Epithelial cell of prostate (primary cell): ENCODE measurements at places on chromosomes 11 and 22.

DNA sequence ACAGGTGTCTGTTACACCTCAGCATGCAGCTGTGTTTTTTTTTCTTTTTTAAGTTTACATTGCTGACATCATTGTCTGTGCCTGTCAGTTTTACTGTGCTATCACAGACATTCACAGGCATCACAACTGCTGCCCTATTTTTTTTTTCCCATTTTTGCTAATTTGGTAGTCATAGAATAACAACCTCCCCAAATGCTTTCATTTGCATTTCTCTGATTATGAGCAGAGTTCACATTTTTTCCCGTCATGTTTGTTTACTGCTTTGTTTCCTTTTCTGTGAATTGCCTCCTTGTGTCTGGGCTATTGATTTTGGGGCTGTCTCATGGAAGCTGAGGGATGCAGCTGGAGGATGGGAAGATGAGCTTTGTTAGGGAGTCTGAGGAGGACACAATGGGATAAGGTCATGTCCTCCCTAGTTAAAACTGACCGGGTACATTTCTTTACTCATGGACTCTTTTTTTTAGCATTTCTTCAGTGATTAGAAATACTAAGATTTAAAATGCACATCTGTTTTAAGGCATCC lies 155.1 kb downstream of the LDLRAD3 start:
- no peak for DNase-seq

DNA sequence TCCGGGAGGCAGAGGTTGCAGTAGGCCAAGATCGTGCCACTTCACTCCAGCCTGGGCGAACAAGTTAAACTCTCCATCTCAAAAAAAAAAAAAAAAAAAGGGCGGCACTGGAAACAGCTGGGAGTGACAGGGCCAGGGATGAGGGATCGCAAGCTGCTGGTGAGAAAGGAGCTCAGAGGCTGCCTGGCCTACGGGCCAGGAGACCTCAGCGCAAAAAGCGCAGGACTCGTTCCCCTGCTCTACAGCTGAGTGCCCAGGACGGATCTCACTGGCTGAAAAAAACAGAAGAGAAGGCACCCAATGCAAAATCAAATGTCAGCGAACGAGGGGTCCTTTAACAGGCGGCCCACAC lies 650 bp upstream of the NUP50 start:
- no peak for DNase-seq

DNA sequence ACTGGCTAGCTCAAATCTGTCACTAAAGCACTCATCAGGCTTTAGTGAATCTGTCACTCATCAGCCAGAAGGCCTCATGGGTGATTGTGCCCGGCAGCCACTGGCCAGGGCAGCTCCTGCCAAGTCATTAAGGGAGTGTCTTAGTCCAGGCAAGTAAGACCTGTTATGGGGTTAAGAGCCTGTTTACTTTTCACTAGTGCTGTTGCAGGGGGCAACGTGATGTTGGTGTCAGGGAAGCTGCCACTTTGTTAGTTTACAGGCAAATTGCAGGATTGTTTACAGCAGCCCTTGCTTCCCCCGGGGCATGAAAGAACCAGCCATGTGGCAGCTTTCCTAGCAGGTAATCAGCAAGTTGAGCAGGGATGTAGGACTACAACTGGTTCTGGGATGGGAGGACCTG lies 155.6 kb upstream of the NCAM1 start:
- no peak for DNase-seq

- no peak for DNase-seq
Measured at GRCh38 chr11:74680035-74680671, 51.1 kb downstream of the CHRDL2 start.

DNA sequence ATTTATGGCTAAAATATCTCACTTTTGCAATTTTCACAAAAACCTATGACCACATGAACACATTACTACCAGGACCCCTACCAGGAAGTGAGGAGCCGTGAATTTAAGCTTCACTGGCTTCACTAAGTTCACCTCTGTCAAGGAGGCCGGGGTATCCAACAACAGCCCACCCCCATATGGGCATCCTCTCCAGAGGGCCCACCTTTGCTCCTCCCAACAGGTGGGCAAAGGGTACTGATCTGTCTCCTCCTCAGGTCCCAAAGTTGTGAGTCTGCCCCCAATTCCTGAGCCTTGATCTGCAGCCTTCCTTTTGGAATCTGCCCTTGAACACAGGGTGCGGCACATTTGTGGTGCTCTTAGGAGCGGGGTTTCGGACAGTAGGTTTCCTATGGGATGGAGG lies 66.9 kb downstream of the OTOG start:
- no peak for DNase-seq

DNA sequence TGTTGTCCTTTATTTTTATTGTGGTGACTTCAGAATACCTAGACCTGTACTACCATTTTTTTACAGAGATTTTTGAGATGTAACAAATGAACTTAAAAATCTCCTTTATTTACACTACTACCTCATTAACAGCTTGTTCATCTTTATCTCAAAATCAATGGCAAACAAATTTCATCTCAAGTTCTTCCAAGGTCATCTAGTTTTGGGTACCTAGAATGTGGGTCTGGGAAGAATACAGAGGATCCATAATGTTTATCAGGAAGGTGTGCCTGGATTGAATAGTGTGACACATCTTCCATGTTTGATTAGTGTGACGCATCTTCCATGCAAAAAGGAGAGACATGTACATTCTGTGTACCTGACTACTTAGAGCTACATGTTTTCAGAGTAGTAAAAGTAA lies 63.3 kb upstream of the CCDC179 start:
- DNase-seq: no peak

GRCh38 chr11:133476570-133477250 lies 55.6 kb downstream of the OPCML start:
- no peak for DNase-seq

DNA sequence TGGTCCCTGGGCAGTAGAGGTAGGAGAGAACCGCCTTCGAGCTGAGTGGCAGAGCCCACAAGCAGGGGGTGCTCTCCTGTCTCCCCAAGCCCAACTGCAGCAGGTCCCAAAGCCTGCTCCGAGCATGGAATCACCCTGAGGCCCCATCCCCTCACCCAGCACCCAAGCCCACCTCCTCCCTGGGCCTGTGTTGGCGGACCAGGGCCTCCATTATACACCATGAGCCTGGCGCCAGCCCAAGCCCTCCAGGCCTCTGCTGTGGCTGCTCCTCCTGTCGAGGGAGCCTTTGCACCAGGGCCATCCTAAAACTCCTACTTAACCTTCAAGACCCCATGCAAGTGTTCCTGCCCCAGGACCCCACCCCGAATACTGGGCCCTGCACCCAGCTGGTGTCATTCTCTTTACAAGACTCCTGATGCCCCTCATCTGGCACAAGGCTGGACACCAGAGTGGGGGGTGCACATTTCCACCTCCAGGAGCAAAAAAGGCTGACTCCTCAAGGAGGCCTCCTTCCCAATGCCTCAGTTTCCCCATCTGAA lies 16.6 kb downstream of the GP1BB start:
- DNase-seq: no peak

DNA sequence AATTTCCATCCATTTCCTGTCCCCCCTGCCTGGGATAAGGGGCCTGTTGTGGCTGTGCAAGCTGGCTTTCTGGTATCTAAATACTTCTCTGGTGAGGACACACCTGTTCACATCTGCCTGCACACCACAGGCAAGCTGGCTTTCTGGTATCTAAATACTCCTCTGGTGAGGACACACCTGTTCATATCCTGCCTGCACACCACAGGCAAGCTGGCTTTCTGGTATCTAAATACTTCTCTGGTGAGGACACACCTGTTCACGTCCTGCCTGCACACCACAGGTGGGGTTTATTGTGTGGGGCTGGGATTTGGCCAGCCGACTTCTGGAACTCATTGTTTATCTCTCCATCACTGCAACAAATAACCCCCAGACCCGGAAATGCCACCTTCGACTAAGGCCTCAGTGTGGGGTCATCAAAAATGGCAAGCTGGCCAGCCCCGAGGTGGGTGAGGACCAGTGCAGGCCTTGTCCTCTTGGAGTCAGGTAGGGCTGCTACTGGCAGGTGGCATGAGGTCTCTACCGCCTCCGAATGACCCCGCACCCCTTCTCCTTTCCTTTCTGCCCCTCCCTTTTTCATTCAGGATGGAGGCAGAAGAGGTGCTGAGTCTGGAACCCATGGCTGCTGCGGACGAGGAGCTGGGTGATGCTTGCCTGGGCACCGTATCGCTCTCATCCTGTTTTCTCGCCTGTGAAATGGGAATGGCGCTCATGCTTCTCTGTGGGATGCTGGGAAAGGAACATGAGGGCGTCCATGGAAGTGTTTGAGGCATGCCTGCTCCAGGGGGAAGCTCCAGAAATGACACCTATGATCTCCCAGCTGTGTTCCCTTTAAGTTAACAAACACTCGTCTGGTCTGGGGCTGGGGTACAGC lies 43.5 kb upstream of the MYEOV start:
- DNase-seq: no peak

GRCh38 chr11:133443206-133443747 lies 89.0 kb downstream of the OPCML start:
- DNase-seq: no peak

GRCh38 chr11:128988242-128988970 lies 45.7 kb upstream of the TP53AIP1 start:
- DNase-seq: no peak

DNA sequence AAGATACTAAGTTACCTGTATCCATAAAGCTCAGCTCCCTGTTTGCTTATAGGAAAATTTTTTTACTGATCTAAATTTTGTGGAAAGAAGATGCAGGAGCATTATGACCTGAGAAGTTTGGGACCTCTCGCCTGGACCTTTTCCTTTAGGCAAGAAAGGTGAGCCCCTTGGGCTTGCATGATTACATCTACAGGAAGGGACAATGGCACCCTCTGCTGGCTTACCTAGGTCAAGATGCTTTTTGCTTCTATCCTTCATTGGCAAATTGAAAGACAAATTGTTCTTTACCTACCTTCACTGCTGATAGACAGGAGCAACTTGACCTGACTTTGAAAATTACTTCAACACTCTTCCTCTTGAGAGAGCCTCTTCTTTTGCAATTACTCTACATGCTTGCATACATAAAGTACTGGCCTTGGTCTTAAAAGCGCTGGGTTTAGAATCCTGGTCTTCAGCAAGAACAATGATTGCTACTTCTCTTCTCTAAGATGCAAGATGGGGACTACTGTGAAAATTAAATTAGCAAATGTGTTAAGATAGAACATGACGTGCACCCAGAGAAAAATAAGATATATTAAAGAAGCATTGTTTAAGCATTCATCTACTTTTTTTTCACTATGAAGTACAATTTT lies 147.2 kb downstream of the TRPC6 start:
- DNase-seq: no peak

DNA sequence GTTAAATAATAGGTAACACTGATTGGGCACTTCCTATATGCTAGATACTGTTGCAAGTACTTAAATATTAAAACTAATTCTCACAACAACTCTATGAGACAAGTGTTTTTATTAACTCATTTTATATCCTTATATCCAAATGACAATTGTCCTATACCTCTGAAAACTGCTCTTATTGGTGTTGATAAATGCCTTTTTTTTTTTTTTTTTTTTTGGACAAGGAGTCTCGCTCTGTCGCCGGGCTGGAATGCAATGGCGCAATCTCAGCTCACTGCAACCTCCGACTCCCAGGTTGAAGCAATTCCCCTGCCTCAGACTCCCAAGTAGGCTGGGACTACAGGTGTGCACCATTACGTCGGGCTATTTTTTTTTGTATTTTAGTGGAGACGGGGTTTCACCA lies 41.6 kb downstream of the MRTFA start:
- DNase-seq: no peak

DNA sequence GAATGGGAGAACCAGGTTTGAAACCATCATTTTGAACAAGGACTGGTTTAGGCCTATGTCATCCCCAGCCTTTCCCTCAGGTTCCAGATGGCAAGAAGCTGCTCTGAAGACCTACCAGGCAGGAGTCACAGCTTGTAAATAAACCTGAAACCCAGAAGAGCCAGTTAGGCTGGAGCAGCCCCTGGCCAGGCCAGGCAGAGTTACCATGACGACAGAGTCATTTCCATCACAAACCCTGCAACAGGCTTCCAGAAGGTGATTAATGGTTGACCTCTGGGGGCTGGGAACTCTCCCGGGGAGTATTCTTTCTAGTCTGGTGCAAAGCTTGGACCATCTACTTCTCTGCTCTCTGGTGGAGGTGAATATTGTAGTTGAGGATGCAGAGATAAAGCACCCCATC lies 164.1 kb upstream of the NCAM1 start:
- no peak for DNase-seq

DNA sequence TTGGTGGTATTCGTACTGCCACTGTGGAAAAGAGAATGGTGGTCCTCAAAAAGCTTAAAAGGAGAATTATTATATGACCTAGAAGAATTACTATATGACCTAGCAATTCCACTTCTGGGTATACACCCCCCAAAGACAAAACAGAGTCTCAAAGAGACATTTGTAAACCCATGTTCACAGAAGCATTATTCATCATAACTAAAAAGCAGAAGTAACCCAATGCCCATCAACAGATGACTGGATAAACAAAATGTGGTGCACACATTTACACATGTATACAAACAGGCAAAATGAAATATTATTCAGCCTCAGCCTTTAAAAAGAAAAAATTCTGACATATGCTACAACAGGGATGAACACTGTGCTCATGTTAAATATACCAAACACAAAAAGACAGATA lies 89.4 kb downstream of the ARHGAP32 start:
- no peak for DNase-seq

DNA sequence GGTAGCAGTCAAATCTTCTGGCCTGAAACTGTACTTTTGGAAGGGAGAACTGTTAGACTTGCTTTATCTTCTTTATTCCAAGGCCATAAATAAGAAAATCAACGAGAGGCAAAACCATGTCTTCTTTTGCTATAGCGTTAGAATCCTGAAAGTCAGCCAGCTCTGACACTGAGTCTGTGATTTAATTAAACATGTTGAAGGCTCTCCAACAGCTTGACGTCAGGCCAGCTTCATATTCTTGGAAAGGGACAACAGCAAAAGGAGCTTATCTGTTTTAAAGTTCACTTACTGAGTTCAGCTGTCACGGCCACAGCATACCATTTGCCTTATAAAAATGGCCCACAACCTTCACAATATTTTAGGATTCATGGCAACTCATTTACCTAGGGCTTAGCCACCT lies 131.0 kb upstream of the LDLRAD3 start:
- DNase-seq: no peak

DNA sequence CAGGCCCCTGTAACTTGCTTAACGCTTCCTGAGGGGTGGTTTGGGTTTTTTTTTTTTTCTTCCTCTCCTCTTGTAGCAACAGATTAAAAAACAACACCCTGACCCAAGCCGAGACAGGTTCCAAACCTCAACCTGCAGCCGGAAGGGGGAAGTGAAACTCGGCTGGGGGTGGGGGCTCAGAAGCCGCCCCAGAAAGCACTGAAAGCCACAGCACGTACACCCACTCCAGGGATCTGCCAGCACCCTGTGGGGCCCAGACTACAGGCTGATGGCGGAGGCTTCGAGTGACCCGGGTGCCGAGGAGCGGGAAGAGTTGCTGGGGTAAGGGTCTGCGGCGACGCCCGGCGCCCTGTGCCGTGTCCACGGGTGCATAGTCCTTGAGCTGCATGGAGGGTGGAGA lies at the start of gene LSP1:
Gene LSP1, plus strand, starts transcription at position 208 of the 400 bp plus-strand sequence. Its CDS starts 61 bp downstream, at position 269.
- DNase-seq: no peak
